ENCODE measurements at places on chromosomes 3 and 15.
A peak's percentile ranks its signal among the peaks of the same experiment; 100 is the strongest.

DNA sequence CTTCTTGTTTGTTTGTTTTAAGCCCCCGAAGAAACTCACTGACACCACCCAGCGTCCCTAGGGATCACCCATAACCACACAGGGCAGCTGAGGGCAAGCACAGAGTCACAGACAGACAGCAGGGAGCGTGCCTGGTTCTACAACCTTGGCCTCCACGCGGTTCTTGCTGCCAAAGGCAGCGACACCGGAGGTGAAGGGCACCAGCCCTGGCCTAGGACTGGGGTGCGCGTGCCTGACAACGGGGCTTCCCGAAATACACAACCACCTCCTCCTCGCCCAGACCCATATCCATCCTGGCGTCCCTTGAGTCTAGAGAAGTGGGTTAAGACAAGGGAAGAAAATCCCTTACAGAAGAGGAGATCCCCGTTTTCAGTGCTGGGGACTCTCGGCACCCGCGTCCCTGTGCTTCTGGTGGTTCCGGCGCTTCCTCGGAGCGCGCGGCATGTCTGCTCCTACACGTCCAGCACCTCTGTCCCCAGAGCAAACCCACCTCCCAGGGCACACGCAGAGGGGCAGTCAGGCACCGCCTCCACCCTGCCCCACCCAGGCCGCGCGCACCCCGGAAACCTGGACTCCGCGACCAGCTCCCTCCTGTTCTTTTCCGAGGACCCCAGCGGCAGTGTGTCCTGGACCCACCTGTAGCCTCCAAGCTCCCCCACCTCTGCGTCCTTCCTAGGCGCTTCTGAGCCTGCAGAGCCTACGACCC is 911 bp downstream of the RFTN1 start:
- DNase-seq: peak; percentile 62

DNA sequence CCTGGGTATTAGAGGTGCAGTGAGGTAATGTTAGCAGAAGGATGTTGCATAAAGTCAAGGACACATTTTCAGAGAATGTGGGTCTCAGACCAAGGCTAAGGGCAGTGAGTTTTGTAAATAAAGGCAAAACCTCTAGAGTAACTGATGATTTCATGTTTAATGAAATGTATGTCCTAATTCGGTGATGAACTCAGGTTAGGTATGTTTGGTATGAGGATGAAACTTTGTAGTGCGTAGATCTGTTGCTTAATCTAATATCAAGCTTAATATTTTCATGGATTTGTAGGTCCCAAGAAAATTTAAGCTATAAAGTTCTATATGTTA is 3.6 kb downstream of the USP50 start:
- no peak for DNase-seq

DNA sequence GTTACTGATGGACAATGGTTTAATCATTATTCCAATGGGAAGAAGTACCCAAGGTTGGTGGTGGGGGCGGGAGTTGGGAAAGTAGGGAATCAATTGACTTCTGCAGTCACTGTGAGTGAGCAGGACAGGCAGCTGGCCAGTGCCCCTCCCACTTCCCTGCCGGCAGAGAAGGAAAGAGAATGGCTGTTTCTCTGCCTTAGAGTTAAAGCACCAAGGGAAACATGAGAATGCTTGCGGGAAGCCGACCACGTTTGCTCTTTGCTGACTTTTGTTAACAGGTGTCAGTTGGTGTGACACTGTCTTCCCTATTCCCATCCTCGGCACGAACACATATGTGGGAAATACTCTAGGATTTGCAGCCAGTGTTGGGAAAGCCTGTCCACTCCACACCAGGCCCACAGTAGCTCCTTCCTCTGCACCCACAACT is 33.5 kb upstream of the MFSD1 start:
- no peak for DNase-seq

DNA sequence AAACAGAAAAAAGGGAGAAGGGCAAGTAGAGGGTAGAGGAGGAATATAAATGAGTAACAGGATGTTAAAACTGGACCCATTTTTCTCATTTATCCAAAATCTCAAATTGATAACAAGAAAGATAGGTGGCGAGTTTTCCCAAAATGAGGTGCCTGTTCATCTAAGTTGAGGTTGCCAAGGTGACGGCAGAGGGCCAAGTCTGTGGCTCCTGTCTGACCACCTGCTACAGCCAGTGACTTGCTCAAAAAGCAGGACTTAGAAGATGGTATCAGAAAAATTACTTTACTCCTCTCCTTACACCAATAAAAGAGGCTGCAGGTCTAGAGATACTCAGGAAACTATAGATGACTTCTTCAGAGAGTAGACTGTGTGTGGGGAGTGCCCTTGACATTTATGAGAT is 137.6 kb upstream of the ZNF385D start:
- no peak for DNase-seq

GRCh38 chr3:11130385-11130784 is 23.9 kb upstream of the HRH1 start:
- DNase-seq: no peak

GRCh38 chr3:190534986-190535385 is 21.1 kb downstream of the IL1RAP start:
- no peak for DNase-seq

- no peak for DNase-seq
These were observed 317.3 kb upstream of the NECTIN3 start for GRCh38 chr3:110754212-110754916.

DNA sequence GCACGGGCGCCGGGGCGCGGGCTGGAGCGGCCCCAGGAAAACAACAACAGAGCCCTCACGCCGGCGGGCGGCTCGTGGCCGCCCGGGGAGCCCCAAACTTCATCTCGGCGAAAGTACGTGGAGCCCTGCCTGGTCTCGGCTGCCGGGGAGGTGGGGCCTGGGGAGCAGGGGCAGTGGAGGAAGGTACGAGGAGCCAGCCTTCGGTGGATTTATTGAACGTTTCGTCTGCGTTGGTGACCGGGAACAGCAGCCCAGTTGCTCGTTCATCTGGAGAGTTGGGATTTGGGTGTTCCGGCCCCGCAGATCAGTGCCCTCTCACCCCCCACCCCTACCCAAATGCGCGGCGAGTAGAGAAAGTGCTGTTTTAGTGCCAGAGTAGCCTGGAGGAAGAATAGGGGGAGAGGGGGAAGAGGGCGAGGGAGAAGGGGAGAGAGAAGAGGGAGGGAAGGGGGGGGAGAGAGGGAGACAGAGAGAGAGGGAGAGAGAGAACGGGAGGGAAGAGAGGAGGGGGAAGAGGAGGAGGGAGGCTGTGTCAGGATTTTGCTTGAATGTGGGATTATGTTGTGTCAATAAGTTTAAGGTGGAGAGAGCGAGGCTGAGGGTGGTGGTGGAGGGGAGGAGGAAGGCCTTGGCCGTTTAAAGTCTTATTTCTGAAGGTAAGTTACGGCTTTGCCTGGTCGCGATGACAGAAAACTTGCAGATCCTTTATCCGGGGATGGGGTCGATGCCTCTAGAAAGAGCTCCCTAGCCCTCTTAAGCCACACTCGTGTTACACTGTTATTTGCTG is 970 bp downstream of the BBX start:
- peak; percentile 61 for DNase-seq

DNA sequence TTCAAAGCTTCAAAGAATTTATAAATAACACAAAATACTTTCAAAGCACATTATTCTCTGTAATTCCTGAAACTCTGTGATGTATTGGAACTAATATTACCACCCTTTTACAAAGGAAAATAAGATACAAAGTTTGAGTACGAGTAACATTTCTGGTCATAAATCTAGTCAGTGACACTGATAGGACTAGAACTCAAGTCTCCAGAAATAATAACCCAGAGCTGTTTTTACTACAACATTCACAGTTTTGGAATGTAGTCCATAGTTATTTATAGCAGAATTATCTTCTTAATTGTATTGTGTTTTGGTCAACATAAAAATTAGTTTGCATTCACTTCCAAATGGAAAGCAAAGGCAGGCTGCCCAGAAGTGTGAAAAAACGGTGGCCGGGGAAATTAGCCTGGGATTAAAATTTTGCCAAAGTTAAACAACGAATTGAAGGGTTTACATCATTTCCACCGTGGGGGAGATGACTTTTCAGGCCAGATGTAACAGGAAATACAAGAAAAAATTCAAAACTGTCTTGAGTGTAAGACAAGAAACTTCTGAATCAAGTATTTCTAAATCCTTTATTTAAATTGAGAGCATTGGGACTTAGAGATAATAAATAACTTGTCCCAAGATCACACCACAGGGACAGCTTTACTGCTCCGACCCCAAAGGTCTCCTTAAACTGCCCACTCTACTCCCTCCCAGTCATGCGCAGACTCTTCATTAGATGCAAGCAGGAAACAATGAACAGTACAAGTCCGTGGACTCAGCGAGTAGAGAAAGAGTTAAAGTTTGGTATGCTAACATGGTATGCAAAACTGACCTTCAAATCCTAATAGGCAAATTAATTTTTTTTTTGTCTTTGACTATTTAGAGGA is 74.3 kb upstream of the VGLL4 start:
- no peak for DNase-seq

DNA sequence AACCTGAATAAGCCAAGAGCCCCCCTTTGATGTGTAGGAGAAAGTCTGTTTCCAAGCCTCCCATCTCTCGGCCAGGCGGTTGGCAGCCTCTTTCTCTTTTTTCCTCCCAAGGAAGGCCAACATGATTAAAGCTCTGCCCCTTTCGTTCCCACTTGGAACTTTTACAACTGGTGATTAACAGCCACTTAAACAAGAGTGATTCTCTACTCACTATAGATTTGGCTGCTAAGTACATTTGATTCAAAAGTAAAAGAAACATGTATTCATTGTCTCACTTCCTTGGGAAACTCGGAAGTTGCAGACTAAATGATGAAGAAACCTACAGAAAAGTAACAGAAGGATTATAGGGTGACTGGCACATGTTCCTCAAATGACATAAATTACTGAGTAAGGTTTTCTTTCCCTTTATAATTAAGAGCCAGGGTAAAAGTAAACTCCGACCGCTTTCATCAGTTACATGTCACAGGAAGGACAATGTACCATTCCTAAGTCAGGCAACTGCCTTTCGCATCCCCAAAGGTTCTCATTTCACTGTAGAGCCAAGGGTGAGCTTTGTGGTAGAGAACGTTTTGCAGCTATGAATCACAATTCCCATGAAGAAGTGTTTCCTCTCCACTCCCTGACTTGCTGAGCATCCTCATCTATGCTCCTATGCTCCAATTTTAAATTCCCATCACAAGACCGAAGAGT is 72.7 kb downstream of the MB21D2 start:
- no peak for DNase-seq

DNA sequence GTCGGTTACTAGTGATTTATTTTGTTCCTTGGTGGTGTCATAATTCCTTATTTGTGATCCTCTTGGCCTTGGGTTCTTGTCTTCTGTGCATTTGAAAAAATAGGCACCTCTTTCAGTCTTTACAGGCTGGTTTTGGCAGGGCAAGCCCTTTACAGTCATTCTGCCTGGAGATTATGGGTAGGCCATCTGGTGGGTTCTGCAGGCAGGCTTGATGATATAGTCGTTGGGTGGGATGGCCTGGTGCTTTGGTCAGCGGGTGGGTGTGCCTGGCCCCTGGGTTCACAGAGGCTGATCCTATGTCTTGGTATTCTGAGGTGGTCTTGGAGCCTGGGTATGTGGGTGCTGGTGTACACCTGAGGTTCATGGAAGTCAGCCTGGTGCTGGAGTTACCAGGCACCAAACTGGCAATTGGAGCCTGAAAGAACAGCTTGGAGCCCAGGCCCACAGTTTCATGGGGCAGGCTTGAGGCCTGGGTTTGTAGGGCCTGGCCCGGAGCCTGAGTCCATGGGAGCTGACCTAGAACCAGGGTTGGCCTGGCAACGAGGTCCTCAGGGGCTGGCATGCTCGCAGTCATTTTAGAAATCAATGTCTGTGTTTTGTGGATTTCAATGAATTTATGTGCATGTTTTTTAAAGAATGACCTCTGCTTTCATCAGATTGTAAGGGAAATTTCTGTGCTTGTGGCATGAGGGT is 63.3 kb downstream of the DOCK3 start:
- DNase-seq: no peak

GRCh38 chr3:120093911-120094775 is at the start of gene GSK3B:
Gene GSK3B (minus strand): TSS chr3:120094447. CDS start chr3:120093434, 1,013 bp downstream.
- DNase-seq: peak; percentile 99
